ENCODE measurements at places on chromosomes 2 and 18.
A peak's percentile ranks its signal among the peaks of the same experiment; 100 is the strongest.

GRCh38 chr2:57892920-57893319 lies 153.7 kb upstream of the VRK2 start:
- DNase-seq = no peak

DNA sequence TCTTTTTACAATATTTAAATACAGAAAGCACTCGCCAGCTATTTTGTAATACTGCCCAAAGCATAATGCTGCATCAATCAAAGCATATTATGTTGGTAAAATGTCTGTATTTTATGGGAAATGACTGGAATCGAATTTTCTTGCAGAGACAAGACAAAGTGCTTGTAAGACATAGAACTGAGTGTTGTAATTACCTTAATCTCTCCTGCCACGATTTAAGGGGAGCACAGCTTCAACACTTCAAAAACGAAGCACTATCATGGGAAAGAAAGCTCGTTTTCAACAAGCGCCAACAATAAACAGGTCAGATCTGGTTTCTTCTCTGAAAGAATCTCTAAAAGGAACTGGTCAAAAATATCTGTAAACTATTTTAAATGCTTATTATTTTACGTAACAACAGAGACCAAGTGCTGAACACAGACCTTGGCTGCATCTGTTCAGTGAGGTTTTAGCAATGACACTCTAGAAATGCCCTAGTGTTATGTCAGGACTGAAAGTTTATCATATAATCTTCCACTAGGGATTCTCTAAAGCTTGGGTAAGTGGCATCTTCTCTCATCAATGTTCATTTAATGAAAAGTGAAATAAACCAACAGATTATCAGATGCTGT lies 19.0 kb downstream of the RND3 start:
- DNase-seq = no peak

DNA sequence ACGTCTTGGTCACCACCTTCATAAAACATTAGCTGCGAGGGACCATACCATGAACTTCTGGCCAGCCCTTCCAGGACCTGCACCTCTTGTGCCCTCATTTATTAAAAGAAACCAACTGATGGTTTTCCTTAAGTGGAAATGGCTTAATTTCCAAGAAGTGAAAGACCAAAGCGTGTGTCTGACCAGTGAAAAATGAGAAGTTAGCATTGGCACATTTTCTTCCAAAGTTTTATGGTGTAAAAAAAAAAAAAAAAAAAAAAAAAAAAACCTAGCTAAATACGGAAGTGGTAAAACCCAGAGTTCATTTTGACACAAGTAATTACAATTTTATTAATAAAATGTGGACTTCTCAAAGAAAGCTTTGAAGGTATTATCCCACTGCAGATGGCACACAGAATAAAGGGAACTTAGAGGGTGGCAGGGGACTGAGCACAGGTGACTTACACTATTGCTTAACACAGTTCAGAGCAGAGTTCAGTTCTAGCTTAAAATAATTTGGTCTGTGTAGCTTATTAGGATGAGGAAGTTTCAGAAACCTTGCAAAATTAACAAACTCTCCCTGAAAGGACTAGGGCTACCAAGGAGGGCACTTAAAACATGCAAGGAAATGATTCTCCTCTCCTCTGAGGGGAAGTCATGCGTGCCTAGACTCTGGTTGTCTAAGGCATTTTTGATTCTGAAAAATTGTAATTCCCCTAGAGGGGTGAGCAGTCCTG lies 42.2 kb upstream of the EPG5 start:
- DNase-seq = no peak

DNA sequence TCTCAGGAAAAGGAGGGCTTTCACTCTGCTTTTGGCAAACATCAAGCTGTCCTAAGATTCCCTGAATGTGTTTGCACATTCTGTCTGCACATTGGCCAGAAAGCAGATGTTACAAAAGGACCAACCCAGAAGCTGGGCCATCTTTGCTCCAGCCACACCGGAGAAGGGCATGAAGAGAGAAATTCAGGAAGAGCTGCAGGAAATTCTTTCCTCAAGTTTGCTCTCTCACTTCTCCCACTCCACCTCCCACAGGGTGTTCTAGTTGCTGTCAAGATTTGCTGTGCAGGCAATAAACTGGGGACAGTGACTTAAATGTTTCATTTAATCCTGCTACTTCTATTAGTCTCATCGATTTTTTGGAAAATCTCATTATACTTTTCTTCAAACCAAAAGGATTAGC lies 137.7 kb upstream of the UNC80 start:
- DNase-seq = no peak

- DNase-seq = peak; percentile 56
Measured at GRCh38 chr2:170929686-170930050, 615 bp downstream of the GORASP2 start.

DNA sequence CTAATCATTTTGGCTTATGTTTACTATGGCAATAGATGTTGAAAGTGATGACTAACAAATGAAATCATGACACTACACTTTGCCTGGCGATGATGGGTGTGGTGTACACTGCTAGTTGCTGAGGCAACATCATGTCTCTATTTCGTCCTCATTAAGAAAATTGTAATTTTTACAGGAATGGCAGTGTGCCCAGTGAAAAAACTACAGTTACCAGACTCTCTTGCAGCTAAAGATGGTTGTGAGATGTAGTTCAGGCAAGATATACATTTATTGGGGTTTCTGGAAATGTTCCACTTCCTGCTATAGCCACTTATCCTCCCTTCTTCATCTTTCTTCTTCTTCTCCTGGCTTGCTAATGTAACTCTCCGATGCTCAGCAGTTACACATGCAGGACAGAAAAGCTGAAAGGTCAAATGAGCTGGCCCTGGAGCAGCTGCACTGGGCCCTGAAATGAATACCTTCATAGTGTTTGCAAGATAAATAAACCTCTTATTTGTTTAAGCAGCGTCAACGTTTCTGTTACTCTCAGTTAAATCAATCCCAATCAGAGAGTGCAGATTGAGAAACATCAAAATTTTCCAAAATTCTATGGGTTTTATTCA lies 46.0 kb downstream of the SOCS6 start:
- DNase-seq = no peak

GRCh38 chr18:27017901-27018500 lies 152.5 kb upstream of the AQP4 start:
- DNase-seq = no peak

- no peak for DNase-seq
Measured at GRCh38 chr2:15752552-15753232, 161.0 kb downstream of the DDX1 start.

DNA sequence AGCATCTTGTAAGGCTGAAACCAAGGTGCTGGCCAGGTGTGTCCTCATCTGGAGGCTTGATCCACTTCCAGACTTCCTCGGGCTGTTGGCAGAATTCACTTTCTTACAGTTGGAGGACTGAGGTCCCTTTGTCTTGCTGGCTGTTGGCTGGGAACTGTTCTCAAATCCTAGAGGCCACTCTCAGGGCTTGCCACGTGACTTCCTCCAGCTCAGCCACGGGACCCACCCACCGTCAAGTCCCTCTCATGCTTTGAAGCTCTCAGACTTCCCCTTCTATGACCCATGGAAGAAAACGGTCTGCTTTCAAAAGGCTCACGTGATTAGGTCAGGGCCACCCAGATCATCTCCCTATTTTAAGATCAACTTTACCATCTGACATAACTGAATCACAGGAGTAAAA lies 77.1 kb downstream of the SMAD4 start:
- DNase-seq = no peak

- DNase-seq = peak; percentile 56
Measured at GRCh38 chr18:9433671-9434121, 41.6 kb upstream of the RALBP1 start.

DNA sequence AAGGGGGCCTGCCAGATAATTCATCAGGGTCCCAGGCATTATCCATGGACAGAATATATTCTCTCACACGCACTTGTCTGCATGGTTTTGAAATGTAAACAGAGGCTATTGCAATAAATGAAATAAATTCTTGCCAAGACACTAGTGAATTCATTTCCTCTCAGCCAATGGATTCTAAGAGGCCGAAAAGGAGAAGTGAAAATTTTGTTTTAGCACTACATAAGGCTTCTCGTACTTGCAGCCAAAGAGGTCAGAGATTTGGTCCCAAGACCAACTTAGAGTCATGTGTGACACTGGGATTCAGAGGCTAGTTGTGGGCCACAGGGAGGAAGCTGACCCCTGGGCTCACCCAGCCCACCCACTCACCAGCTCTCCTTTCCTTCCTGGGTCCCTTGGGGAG lies 184.1 kb upstream of the GLI2 start:
- no peak for DNase-seq

DNA sequence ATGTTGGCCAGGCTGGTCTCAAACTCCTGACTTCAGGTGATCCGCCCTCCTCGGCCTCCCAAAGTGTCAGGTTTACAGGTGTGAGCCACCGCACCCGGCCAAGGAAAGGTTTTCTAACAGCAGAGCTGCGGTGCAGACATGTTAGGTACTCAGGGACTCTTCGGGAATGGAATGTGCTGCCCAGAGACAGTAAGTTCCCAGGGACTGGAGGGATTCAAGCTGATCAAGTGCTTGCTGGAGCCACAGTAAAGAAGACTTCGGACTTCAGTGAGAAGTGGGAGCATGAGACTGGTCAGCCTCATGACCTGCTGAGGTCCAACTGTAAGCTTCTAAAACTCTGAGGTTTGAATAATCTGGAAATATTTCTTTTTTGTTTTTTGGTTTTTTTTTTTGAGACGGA lies 7.8 kb upstream of the DES start:
- no peak for DNase-seq

- DNase-seq = no peak
Measured at GRCh38 chr2:173692068-173692467, 273.1 kb downstream of the SP3 start.

- DNase-seq = no peak
Measured at GRCh38 chr2:29275186-29275585, 160.0 kb downstream of the CLIP4 start.

DNA sequence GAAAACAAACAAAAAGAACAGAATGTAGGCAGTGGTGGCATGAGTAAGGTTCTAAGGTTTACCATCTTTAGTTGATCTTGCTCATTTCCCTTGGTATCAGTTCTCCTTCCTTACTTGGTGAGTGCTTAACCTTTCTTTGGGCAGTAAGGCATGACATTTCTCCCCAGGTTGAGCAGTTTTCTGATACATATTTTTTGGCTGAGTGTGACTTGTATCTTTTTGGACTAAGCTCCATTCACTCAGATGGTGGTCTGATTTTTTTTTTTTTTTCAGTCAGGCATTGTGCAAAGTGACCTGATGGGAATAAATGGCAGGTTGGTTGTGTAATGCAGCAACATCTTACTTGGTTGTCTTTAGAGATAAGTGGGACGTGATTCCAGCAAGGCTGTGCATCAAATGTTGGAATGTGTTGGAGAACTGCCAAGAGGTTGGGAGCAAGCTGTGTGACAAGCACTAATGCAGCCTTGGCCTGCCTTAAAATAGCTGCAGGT lies 15.1 kb downstream of the SPTBN1 start:
- no peak for DNase-seq

- DNase-seq = no peak
Measured at GRCh38 chr2:151927501-151928221, 99.4 kb upstream of the ARL5A start.

DNA sequence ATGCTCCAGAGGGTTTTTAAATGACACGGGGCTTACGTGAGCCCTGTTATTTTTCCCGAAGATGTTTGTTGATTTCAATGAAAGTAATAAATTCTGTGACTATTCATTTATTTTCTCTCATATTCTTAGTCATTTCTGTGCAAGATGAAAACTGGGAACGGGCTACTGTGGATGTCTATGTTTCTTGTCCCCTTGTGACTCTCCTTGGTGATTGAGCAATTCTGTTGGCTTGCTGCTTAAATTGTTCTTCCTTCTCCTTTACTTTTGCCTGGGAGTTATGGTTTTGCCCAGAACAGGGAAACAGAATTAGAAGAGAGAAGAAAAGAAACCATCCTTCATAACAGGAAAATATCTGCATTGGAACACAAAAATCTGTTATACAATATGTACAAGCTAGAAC lies 508.2 kb upstream of the DSEL start:
- DNase-seq = no peak

DNA sequence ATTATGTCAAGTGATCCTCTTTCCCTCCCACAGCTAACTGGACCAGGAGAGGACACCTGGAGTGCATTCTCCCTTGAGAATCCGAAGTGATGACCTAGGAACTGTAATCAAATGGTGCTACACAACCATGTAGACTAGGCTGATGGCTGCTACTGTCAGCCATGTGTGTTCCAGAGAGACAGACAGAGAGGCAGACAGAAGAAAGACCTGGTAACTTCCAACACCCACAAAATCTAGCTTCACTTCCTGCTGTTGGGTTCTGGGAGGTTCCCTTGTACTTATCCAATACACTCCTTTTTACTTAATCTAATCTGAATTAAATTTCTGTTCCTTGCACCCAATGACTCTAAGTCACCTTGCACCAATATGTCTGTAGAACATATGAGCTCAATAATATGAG lies 72.3 kb downstream of the AAK1 start:
- no peak for DNase-seq

DNA sequence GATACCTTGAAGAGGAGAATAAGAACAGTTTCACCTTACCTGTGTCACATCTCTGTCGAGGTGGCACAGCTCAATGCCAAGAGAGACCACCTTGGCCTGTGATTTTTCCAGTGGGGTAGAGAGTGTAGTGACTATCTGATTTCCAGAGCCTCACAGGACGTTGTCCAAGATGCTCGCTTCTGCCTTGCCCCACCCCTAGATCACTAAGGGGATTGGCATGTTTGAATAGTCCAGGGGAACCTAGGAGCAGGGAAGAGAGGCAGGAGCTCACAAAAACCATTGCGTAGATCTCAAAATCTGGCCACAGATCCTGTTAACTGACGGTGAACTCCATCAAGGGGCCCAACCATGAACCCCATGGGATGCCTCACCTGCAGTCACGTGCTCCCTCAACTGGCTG lies 24.2 kb downstream of the TMEM178A start:
- DNase-seq = no peak

- DNase-seq = no peak
Measured at GRCh38 chr2:144650907-144651306, 131.0 kb upstream of the ZEB2 start.

DNA sequence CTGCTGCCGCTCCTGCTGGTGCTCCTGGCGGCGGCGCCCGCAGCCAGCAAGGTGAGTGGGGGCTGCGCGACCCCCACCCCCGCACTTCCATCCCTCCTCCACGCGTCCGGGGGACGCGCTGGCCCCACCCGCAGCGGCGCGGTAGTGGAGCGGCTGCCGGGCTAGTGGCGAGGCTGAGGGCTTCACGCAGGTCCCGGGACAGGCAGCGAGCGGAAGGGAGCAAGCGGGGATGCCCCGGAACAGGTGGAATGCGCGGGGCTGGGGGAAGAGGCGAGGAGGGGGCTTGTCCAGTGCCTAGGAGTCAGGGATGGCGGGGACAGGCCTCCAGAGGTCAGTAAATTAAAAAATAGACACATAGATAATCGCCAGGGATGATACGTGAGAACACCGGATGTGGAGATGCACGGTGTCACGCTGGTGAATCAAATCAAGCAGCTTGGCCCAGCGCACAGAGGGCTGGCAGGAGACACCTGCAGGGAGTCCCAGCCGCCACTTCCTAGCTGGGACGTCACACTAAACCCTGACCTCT lies 403 bp downstream of the COL4A3 start:
- no peak for DNase-seq
